ENCODE measurements at places on chromosomes 5 and 9. TPM values are rescaled to one million over a fixed set of nuclear protein-coding genes. Genes with fewer than 3 reads are reported as not detected.

Gene CCL27
- 0.23 TPM for total RNA-seq

Gene OLFML2A
- 7.7 TPM for total RNA-seq

Gene SLC28A3
- total RNA-seq: not detected

Gene TSSK1B
- total RNA-seq: not detected

Gene ADAMTS13
- 3.9 TPM for total RNA-seq

Gene SLC6A18
- not detected for total RNA-seq

Gene RAB3C
- not detected for total RNA-seq

Gene PCSK1
- 9.8 TPM for total RNA-seq

Gene GEMIN5
- total RNA-seq: 19.3 TPM

Gene FCN2
- not detected for total RNA-seq

Gene C9orf50
- 0.56 TPM for total RNA-seq

Data from A375 (cell line).